ENCODE measurements at places on chromosomes 1 and 21. TPM values are rescaled to one million over a fixed set of nuclear protein-coding genes. Genes with fewer than 3 reads are reported as not detected.

AMY2A gene
- not detected for polyA plus RNA-seq

PERM1 gene
- 0.47 TPM for polyA plus RNA-seq

BLACAT1 gene
- 0.60 TPM for polyA plus RNA-seq

CLDN14 gene
- not detected for polyA plus RNA-seq

SMAP2 gene
- polyA plus RNA-seq = 14.2 TPM

TRIM45 gene
- 3.0 TPM for polyA plus RNA-seq

TFAP2E gene
- polyA plus RNA-seq = 1.0 TPM

ILF2 gene
- polyA plus RNA-seq = 99.9 TPM

NIPAL3 gene
- 11.3 TPM for polyA plus RNA-seq

GNAT2 gene
- not detected for polyA plus RNA-seq

OR10Z1 gene
- polyA plus RNA-seq = not detected

LDLRAD2 gene
- 0.98 TPM for polyA plus RNA-seq

ACTA1 gene
- polyA plus RNA-seq = 0.35 TPM

CFHR4 gene
- not detected for polyA plus RNA-seq

DCDC2B gene
- polyA plus RNA-seq = 0.06 TPM

AZIN2 gene
- polyA plus RNA-seq = 0.72 TPM

Measured in esophagus (tissue), 2 donors.